ENCODE measurements at places on chromosomes 2 and 18.

DNA sequence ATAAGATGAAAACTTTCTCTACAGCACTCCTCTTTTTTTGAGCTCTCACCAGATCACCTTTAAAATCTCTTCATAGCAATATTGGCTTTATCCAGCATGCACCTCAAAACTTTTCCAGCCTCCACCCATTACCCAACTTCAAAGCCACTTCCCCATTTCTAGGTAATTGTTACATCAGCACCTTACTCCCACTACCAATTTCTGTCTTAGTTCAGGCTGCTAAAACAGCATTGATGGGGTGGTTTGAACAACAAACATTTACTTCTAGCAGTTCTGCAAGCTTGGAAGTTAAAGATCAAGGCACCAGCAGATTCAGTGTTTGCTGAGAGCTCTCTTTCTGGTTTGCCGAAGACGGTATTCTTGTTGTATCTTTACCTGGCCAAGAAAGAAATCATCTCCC, 114.0 kb upstream of the SLC39A10 start:
- no peak for DNase-seq

DNA sequence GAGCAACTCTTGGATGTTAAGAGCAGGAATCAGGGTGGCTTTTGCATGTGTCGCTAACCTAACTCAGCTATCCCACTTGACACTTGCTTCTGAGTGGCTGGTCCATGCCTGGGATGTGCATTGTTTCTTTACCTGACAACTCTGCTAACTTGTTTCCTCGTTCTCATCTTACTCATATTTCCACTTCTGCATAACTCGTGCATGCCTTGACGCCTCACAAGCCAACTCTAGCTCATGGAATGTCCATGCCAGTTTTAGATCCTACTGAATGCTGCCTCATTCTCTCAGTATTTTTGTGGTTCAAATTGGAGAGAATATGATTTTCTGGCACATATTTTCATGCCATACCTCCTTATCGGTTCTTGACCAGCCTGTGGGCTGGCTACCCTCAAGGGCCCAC, 52.5 kb downstream of the CDCA7 start:
- no peak for DNase-seq

DNA sequence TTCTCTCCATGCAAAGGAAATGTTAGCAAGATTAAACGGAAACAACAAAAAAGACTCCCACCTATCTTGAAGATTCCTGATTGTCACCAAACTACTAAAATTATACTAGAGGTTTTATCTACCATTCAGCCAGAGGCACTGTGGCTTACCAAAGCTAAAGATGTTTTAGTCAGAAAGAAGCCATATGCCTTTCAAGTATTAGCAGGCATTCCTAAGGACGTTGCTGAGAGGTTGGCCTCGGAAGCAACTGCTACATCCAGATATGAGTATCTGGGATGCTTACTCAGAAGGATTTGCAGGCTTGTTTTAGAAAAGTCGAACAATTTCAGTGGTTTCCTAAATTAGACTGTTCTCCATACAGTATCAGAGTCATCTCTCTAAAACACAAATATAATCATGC, 88.3 kb upstream of the UBE2E3 start:
- DNase-seq = no peak

DNA sequence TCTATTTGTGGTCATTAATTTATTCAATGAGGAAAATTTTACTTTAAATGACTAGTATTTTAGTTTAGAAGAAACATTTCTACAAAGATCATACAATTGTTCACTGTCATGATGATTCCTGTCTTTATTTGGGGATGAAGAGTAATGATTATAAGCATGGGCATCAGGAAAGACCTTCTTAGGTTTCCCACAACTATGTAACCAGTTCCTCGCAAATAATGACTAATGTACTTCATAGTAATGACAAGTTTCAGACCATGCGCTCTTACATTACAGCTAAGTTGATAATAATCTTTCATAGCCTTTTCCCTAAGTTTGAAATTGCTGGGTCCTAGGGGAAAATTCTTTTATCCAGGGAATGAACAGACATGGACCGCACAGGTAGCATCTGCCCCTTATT, 90.5 kb downstream of the MYO5B start:
- DNase-seq = no peak

GRCh38 chr2:68646303-68646702, 2.9 kb downstream of the PROKR1 start:
- no peak for DNase-seq

GRCh38 chr2:181025004-181025403, 44.6 kb downstream of the UBE2E3 start:
- DNase-seq = no peak

GRCh38 chr2:217293607-217294006, 433.7 kb upstream of the TNP1 start:
- DNase-seq = no peak

DNA sequence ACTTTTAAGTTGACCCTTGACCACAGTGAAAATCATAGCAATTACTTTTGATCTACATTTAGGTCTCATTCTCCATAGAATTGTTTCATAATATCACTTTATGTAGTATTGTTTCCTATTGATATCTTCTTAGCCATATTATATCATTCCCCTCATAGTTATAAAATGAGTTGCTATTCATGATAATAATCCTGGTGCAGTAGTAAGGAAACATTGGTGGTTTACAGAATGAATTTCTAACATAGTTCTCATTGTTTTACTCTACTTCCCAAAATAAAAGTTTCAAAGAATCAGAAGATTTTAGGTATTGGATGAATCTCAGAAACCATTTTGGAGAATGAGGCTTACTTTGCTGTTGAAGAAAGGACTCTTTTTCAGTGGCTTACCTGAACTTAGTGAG, 246.0 kb downstream of the PARD3B start:
- DNase-seq = no peak

GRCh38 chr2:29050591-29050990, 23.7 kb downstream of the PCARE start:
- DNase-seq = no peak

DNA sequence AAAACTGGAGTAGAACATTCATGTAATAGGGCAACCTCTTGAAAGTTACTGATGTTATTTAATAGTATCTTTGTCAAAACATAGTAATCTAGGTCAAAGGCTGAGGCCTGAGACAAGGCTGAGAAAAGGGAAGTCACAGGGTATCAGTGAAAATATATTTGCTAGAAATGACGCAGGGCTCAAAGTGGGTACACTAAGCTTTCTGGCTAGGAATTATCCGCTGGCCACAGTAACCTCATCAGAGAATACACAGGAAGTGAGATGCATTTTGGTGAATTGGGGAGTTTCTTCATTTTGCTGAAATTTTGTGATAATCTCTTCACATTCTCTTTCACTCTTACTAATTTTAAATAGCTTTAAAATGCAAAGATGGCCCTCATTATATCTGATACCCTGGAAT, 206.8 kb downstream of the OTX1 start:
- DNase-seq = peak; percentile 32

DNA sequence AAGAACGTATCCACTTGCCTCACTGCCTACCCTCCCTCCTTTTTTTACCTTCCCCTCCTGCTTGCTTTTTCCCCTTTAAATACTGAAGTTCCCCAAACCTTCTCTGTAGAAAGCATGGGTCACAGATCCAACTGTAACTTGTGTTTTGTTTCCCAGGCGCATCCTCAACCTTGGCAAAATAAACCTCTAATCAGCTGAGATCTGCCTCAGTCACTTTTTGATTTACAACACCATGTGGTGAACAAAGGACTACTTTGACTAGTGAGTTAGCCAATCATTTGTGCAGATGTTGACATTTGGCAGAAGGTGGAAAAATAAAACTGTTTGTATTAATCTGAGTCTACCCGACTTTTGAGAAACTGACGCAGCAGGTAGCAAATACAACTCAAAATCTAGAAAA, 23.3 kb upstream of the MCM6 start:
- DNase-seq = no peak

DNA sequence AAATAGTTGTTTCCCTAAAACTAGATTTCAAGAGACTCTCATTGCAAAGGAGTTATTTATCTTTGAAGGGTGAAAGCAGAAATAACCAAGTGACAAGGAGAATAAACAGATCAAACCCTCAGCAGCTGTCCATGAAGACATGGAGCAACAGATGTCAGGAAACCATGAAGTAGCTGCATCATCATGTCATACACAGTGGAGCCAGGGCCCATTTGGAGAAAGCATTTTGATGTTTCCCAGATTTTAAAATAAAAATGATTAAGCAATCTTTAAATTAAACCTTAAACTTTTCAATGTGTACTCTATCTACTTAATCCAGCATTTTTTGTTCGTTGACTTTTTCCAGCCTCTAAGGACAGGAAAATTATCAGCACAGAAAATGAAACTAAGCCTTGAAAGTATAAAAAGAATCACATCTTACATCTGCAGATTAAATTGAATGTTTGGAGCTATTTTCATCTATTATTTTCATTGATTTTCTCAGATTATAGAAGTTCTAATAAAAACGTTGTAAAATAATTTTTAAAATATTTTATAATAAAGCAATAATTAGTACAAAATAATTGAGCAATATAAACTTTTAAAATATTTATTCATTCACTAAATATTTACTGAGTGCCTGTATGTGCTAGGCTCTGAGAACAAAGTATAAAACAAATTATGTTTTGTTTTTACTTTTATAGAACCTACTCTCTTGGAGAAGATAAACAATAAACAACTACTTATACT, 860.1 kb downstream of the BCL11A start:
- no peak for DNase-seq

GRCh38 chr2:163779970-163780597, 44.3 kb upstream of the FIGN start:
- no peak for DNase-seq

DNA sequence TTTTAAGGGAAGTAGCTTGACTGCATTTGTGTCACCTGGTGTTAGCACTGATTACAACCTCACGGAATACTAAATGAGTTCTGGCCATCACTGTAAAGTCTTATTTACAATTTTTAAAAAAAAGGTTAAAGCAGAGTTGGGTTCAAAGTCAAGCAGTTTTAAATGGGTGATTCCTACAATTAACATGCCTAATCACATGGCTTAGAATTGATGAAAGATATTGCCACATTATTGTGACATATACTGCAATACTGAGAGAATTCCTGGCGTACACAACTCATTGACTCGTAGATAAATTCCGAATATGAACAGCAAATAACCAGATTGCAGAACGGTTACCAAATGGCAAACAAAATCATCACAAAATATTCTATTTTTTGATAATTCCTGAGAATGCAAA, 34.2 kb downstream of the ROCK2 start:
- no peak for DNase-seq
